ENCODE measurements at places on chromosomes 16 and 17.

- DNase-seq: no peak
Measured at GRCh38 chr17:32264823-32265191, 825 bp upstream of the RHBDL3 start.

DNA sequence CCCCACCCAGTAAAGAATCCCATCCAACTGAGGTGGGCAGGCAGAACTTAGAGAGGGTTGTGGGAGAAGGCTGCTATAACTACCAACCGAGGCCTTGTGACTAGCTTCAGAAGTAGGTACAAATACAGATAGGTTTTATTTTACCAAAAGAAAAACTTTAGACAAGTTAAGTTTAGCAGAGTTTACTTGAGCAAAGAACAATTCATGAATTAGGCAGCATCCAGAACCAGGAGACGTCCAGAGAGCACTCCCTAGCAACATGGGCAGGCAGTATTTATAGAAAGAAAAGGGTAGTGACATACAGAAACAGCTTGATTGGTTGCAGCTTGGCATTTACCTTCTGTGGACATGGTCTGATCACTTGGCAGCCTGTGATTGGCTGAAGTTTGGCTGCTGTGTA lies 42.1 kb downstream of the SLFN5 start:
- no peak for DNase-seq

GRCh38 chr16:20940871-20941635 lies 40.5 kb downstream of the LYRM1 start:
- peak; percentile 31 for DNase-seq

DNA sequence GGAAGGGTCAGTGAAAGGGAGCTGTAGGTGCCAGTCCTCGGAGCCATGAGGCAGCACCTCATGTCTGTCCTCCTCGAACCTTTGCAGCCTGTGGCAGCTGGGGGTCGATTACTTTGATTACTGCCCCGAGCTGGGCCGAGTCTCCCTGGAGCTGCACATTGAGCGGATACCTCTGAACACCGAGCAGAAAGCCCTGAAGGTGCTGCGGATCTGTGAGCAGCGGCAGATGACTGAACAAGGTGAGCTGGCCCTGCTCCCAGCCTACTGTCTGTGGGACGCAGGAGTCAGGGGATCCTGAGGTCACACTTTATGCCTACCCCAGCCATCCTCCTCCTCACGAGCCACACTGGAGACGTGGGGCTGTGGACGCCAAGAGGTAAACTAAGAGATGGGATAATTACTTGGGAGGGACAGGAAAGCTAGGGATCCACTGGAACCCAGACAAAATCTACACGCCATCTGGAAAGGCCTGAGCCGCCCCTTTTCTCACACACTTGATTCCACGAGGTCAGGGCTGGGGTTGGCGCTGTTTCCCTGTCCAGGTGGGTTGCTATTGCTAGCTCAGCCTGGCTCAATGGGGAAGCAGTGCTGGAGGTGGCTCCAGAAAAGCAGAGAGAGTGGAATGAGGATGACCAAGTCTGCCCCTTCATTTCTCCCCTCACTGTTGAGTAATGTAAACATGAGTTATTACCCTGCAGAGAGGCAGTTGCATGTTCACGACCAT lies 26.4 kb downstream of the NUP85 start:
- no peak for DNase-seq

DNA sequence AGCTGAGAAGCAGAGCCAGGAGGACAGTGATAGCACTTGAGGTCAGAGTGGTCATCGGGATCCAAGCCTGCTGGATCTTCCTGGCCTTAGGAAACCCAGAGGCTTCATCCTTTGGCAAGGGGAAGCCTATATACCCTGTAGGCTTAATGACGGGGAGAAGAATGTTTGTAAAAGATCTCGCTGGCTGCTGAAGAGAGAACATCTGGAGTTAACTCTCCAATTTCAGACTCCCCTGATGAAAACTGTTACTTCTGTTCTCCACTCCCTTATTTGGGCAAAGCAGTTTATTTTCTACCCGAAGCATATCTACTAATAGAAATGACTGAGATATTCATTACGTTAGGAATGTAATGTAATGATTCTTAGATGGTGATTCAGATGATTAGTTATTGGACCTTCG lies 487.0 kb downstream of the CDH13 start:
- DNase-seq: no peak

DNA sequence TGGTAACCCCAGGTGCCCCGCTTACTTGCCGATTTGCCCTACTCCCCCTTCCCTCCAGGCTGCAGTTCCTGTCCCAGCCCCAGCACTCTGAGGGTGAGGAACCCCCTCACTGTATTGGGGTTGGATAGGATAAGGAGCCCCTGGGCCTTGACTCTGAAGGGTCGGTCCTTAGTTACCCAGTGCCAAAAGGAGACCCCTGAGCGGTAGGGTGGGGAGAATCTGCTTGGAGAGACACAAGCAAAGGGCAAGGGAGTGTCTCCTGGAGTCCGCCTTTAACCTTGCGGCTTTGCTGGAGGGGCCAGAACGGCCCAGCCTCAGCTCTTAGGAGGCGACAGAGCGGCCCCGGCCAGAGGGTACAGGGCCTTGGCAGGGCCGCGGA lies 13.0 kb downstream of the CARD14 start:
- no peak for DNase-seq

- no peak for DNase-seq
Measured at GRCh38 chr16:23508589-23509440, 1.5 kb downstream of the GGA2 start.

Data from bone marrow (tissue), 2 donors.